Fibroblast of the conjunctiva (primary cell): ENCODE measurements at places on chromosomes 5 and 9.
A peak's percentile ranks its signal among the peaks of the same experiment; 100 is the strongest.

- DNase-seq: no peak
Observed at GRCh38 chr9:121807823-121808278, 156.4 kb downstream of the DAB2IP start.

GRCh38 chr9:109542922-109543321, 44.8 kb upstream of the PTPN3 start:
- no peak for DNase-seq

DNA sequence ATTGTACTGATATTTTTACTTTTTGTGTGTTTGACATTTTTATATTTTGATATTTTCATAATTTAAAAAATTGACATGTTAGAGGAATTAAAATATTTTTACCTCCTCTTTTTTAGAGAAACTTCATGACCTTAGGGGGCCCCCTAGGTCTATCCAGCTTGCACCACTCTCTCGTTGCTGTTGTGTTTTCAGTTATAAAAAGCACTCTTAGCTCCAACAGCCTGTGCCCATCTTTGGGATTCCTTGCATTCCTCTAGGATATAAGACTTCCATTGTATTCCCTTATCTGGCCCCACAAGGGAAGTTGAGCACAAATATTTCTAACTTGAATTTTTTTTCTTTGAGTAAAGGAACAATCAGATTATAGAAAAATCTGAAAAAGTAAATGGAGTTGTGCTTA, 245.3 kb downstream of the SH3GL2 start:
- no peak for DNase-seq

DNA sequence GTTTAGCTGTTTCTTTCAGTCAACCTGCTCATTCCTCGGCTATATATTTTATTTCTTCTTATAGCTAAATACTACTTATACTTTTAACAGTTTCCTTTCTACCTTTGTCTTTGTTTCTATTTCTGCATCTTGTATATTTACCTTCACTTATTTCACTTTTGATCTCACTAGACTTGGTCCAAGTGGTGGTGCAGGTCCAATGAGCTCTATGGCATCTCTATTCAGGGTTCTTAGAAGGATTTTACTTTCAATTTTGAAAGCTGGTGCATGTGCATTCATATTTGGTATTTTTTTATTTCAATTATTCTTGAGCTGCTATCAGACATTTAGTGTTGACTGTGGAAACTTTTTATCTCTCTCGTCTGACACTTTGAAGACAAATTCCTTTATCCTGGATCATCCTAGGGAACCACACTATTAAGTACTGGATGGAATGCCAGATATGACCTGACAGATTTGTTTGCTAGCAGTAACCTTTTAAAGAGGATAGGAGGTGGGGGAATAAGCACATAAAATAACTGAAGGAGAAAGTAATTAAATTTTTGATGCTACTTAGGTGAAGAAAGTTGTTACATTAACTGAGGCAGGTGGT, 123.1 kb upstream of the PJA2 start:
- DNase-seq: no peak

GRCh38 chr9:80376180-80376579, 804.4 kb downstream of the TLE4 start:
- no peak for DNase-seq

DNA sequence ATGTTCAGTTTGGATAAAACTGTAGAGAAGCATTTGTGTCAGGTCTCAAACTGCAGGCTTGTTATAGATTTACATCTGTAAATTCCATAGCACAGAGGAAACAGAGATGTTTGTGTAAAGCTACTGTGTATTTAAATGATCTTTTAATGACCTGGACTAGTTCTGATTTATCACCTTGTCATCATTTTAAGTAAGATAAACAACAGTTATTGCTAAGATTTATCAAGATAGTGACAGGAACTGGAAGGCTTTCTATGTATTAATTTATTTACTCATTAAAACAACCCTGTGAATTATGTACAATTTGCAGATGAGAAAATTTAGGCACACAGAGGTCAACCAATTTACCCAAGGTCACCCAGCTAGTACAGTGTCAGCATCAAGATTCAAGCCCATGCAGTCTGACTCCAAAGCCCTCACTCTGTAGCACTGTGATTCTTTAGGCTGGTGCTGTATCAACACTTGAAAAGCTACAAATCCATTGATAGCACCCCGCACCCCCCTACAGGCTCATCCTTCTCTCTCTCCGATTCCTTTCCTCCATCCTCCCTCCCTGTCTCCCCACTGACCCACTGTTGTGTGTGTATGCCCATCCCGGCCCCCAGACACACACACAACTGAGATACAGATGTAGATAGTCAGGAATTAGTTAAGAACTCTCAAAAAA, 184.5 kb downstream of the FBN2 start:
- DNase-seq: no peak

DNA sequence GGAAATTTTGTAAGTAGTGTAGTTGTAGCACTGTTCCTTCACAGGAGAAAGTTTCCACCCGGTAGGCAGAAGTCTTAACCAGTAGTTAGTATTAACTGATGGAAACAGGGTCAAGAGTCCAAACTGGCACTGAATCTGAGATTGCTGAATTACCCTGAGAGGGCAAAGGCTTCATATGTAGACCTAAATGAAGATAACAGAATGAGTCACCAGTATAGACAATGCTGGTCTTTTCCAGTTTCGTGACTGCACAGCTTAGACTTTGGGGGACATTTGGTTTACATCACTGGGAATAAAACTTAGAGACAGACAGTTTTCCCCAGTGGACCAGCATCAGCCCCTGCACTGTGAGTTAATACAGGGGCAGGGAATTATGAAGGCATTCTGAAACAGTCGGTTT, 60.5 kb downstream of the PCSK5 start:
- no peak for DNase-seq

- no peak for DNase-seq
Observed at GRCh38 chr5:1011226-1011631, 2.6 kb downstream of the NKD2 start.

DNA sequence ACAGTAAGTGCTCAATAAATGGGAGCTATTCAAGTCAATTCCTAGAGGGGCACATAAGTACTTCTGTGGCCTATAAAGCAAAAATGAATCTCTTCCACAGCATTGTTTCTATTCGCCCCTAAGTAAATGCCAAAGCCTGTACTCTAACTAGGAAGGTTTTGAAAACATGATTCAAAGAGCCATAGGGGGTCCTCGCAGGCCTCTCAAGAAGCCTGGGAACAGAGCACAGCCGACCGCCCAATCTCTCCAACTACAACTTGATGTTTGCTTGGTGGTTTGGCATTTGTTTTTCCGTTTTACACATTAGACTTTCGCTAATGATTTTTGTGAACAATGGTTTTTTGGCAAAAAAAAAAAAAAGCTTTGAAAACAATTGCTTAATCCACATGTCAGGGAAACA, 19.4 kb downstream of the EFNA5 start:
- no peak for DNase-seq

- no peak for DNase-seq
Observed at GRCh38 chr5:32794086-32794485, 83.0 kb downstream of the NPR3 start.

GRCh38 chr5:120794121-120794520, 330.0 kb downstream of the PRR16 start:
- no peak for DNase-seq

DNA sequence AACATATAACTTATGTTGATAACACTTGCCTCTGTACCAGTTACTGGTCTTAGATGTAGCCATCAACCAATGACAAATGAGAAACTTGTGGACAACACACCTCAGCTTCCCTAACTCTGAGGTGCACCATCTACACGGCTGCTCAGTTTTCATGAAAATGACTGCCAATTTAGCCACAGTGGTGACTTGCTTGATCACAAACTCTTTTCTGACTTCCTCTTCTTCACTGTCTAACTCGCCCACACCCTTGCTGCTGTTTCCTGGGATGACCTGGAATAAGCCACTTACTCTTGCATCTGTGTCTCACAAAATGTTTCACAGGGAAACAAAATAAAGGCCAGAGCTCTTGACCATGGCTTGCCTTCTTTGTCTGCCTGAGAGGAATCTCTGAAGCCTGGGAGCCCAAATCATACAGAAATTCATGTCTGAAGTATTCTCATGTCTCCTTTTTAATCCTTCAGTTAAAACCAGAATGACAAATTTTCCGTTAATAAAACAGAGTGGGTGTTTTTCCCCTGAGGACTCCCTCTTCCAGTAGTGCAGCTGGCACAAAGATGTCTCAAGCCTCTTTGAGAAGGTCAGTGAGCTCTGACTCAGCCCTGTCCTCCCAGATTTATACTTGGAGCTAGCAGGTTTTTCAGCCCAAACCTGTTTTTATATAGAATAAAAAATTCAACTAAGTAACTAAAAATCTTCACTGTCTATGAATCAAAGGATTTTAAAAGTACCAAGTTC, 126.5 kb upstream of the PAM start:
- DNase-seq: peak; percentile 8

DNA sequence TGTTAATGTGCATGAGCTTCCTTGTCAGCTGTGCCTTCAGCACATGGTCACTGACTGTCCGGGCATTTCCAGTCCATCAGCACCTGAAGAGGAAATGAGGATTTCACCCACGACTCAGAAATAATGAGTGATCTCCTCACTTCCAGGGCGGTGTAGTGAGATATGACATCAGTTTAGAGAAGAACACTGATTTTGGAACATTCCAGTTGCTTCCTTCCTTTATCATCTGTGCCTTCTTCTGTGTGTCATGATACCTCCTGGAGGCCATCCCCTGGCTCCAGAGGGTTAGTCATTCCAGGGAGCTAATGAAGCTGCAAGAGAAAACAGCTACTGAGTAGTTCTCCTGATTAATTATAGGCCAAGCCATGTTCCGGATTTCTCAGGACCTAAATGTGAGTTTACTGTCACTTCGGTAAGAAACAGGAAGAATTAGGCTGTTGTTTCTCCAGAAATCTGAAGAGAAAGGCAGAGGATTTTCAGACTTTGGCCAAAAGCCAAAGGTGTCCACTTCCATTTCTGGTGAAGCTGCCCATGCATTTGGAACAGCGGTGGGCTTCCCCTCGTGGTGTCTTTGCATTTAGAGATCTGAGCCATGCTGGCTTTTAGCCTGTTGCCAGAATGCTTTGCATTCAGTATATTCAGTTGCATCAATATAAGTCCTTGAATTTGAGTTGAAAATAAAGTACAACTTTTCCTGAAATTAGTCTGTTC, 161.3 kb upstream of the OTULINL start:
- no peak for DNase-seq

- DNase-seq: no peak
Observed at GRCh38 chr5:96652769-96653454, 9.3 kb upstream of the CAST start.

- DNase-seq: no peak
Observed at GRCh38 chr9:129176701-129177442, 1.2 kb downstream of the IER5L start.

DNA sequence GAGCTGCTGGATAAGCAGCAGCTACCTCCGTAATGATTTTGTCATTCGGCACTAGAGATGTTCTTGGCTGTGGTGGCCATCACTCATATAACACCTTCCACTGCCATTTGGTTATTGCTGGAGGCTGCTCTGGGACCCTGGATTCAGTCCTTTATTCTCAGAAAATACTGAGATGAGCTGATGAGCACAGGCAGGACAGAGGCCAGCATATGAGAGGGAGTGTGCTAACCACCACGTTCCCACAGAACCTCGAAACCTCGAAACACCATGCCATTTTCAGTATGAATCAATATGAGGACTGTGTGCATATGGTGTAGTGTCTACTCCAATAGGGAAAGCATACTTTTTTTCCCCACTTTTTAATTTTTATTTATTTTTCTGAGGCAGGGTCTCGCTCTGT, 56.6 kb downstream of the ADAM19 start:
- no peak for DNase-seq

DNA sequence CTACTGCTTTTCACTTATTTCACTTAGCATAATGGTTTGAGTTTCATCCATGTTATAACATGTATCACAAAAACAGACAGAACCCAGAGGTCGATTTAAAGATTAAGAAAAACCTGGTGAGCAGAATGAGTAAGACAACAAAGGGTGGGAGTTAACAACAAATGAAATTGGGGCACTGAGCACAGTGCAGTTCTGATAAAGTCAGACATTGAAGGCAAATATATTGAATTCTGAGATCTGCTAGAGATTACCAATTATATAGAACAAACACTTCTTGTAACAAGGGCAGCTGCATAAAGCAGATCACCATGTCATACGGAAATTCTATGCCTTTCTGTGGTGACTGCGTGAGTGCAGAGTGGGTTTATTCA, 517.3 kb upstream of the RORB start:
- DNase-seq: no peak

DNA sequence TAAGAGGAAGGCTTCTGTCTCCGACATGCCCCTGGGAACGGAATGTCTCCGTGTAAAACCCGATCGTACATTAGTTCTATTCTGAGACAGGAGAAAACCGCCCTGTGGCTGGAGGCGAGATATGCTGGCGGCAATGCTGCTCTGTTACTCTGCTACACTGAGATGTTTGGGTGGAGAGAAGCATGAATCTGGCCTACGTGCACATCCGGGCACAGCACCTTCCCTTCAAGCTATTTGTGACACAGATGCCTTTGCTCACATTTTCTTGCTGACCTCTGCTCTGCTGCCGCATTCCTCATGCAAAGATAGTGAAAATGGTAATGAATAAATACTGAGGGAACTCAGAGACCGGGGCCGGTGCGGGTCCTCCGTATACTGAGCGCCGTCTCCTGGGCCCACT, 2.2 kb upstream of the DPP7 start:
- no peak for DNase-seq

DNA sequence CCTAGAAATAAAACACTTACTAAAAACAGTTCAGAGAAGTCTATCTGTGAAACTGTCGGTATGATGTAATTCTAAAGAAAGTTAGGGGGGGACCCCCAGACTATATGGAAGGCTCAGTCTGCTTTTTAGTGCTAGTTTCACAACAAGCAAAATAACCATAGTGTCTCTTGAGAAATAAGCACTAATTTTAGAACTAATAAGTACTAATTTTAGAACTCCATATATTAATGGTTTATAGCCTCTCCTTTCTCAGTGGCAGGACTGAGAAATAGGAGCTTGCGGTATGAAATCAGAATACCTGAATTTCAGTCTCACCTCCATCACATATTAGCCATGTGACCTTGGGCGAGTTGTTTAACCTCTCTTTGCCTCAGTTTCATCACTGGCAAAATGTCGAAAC, 1.4 kb upstream of the PHF24 start:
- DNase-seq: no peak

GRCh38 chr5:100790170-100790665, 112.9 kb downstream of the ST8SIA4 start:
- no peak for DNase-seq

DNA sequence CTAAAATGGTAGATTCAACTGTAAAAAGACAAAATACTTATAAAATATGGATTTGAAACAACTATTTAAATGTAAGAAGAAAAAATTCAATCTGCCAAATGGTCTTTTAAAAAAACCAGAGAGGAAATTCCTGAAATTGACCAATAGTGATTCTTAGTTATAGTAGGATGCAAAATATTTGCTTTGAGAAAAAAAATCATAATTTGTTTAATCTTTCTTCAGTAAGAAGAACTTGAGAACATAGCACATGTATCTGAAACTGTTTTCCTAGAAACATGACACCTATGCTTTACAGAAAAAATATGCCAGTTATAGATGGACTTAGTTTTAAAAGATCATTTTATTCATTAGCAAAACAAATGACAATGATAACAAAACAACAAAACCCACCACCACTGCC, 186.9 kb upstream of the CD180 start:
- DNase-seq: no peak
